ENCODE measurements at places on chromosomes 3 and 15.

DNA sequence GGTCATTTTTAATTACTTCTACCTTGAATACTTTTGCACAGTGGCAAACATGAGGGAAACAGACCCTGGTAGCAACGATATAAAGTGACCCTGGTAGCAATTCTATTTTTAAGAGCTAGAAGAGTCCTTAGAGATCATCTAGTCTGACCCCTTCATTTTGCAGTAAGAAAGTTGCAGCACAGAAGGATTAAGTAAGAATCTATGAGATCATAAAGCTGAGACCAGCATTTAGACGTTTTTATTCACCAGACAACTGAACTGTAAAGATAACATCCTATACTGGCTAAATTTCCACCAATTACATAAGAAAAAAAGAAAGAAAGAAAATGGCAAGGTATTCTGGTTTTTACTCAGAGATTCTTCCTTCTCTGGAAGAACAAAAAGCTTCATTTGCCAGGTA lies 49.9 kb downstream of the LRRFIP2 start:
- DNase-seq = no peak

DNA sequence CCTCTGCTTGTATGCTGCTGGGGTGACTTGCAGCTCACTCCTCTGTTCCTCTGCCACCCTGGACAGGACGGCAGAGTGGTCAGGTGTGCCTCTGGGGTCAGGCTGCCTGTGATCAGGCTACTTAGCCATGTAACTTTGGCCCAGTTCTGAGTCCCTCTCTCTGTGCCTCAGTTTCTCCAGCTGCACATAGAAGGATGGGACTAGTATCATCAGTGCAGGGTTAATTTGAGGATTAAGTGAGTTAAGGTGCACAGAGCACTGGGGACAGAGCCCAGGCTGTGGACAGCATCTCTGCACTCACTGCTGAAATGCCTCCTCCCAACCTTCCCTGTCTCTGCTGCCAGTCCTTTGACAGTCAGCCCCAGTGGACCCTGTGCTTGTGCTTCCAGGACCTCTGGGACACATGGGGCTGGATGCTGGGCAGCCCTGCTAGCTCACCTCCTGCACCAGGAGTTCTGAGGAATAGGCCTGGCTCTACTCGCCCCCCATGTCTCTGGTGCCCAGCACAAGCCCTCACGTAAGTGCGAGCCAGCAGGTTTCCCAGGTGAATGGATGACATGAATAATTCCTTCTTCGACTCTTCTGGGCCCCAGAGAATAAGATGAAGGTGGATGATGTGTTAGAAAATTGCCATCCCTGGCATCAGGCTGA lies 19.3 kb upstream of the PRR23E start:
- no peak for DNase-seq

DNA sequence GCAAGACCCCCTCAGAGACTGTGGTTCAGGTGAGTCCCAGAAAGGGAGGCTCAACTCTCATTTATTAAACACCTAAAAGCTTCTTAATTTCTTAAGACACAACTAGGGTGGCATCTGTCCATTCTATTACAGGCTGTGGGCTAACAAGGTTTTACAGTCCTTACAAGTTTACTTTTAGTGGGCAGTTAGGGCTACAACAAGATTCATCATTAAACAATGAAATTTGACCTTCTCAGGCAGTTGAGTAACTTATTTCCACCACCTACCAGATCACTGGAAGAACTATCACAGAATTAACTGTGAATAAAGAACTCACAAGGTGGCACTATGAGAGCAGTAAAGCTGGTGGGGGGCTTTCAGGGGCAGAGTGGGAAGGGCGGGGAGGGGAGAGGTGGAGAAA lies 132.6 kb downstream of the PLD1 start:
- DNase-seq = no peak

- DNase-seq = no peak
Observed at GRCh38 chr3:171774521-171774920, 35.8 kb downstream of the PLD1 start.

DNA sequence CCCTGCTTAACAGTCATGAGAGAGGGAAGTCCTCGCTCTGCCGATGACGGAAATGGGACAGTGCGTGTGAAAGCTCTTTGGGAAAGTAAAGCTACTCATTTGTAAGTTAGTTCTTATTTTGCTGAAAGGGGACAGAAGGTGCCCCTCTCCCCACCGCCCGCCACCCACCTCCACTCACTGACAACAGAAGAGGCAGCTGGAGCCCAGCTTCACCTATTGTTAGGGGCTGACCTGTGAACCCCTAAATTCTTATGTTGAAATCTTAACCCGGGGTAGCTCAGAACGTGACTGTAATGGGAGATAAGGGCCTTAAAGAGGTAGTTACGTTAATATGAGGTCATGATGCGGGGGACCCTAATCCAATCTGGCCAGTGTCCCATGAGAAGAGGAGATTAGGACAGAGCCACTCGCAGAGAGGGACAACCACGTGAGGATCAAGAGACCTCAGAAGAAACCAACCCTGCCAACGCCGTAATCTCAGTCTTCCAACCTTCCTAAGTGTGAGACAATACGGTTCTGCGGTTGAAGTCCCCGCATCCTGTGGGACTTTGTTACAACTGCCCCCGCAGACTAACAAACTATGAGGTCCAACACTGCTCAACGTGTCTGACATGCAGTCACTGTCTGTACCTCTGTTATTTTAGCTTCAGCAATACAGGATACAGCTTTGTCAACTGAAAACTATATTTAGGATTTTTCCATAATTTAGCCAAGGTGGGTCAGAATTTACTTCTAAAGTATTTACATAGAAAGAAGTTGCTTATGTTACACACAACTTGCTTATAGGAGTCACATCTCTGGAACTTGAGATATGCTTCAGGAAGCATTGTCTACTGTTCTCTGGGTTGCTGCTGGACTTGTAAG lies 51.7 kb downstream of the PCSK6 start:
- no peak for DNase-seq

DNA sequence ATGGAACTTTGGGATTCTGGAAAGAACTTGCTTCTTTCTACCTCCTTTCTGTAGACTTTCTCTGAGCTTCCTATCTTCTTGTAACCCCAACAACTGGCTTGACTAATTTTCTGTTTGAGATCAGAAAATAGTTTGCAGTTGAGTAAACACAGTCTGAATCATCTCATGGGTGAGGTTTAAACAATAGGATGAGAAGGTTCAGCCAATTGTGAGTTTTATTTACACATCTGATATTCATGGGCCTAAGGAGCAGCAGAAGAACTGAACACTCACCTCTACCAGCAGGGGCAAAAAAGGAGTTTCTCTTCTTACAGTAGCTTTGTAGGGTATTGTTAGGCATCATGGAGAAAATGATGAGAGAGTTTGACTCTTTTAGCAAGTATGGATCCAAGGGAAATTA lies 54.2 kb downstream of the DTWD1 start:
- no peak for DNase-seq

DNA sequence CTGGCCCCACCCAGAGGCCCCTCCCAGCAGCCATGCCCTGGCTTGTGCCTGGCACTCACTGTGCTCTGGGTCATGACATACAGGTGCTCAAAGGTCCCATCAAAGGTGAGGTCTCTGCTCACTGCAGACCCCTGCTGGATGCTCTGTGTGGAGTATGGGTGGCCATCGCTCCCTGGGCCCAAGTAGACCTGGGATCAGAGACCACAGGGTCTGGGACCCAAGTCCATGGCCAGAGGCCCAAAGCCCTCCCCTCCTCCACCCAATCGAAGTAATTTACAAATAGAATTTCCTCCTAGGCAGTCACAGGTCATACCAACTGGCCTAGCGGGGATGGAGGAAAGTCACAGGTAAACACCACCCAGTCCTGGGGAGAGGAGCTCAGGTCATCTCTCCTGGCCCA lies 7.6 kb downstream of the PLXNB1 start:
- no peak for DNase-seq

GRCh38 chr3:136858381-136858780 lies 3.6 kb upstream of the NCK1 start:
- no peak for DNase-seq

DNA sequence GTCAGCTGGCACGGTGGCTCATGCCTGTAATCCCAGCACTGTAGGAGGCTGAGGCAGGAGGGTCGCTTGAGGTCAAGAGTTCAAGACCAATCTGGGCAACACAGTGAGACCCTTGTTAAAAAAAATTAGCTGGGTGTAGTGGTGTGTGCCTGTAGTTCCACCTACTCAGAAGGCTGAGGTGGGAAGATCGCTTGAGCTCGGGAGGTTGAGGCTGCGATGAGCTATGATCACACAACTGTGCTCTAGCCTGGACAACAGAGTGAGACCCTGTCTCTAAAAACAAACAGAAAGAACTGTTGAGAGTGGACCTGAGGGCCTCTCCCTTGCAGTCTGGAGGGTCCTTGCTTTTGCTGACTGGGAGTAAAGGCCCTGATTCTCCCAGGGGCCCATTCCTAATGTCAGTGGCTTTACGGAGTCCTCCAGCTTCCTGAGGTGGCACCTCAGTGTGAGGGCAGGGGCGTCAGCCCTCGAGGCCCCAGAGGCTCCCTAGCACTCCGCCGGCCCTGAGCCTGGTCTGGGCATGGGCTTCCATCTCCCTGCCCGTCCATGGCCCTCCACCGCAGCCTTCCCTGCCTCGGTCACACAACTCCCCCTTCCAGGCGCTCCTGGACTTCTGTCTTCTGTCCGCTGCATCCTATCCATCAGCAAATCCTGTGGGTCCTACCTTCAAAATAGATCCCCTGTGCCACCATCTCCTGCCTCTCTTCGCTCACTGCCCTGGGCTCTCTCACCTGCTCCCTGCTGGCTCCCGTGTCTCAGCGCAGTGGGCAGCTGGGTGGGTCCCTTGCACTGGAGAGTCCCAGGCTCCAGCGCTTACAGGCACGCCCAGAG lies 19.0 kb downstream of the FBLN2 start:
- DNase-seq = no peak

DNA sequence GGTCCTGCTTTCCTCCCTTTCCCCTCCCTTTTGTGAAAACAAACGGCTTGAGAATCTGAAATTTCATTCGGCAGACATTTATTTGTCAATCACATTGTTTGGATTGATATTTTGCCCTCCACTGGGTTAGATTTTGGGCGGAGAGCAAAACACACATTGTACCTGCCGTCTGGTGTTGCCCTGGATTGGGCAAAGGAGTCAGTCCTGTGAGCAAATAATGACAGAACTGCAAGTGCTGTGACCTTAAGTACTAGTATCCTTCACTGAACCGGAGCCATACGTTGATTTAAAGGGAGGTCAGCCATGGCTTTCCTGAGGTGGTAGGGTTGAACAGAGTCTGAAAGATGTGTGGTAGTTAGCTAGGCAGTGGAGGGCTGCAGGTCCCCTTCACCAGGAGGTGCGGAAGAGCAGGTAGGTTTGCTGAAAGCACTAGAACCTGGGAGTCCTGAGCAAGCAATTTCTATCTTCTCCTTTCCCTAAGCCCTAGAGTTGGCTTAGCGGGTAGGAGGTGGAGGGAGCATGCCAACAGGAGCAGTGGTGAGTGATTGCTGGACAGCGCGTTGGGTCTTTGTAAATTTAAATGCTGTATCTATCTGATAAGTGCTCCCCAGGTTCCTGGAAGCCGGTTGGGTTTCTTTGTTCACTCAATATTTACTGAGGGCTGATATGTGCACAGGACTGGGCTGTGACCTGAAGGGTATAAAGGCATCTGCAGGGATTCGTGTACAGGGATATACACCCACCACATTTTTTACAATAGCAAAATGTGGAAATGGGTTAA lies 2.0 kb downstream of the PDIA5 start:
- no peak for DNase-seq

DNA sequence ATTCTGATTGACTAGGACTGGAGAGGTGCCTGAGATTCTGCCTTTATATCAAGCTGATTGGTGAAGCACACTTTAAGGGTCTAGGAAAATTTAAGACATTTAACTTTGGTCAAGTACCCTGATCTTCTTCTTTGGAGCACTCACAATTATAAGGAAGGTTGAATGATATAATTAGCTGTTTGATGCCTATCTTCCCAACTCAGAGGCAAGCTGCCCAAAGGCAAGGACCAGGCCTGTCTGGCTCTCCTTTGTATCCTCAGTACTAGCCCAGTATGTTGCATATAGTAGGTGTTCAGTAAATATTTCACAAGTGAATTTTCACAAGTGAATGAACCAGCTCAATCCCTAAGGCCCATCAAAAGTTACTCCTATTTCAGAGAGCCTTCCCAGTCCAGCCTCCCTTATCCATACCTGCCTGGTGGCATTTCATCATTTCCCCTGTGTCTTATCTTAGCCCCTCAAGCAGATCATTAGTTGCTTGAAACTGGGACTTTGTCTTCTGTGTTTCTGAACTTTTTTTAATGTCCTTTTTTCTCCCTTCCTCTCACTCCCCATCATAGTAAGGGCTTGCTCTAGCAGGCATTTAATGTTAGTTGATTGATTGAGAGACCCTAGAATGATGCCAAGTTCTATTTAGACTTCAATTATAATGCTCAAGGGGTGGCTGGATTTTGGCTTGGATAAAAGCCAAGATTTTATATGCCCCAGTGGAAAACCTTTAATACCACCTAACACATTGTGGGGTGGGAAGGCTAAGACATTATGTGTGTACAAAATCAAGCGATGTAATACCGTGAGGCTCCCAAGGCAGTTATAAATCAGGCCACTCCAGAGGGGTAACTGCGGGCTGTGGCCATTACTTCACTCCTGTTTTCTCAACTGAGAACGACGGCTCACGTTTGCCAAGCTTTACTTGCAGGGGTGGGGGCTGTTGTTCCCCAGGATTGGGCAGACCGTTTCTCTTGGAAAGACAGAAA lies 43.2 kb upstream of the BOC start:
- no peak for DNase-seq

DNA sequence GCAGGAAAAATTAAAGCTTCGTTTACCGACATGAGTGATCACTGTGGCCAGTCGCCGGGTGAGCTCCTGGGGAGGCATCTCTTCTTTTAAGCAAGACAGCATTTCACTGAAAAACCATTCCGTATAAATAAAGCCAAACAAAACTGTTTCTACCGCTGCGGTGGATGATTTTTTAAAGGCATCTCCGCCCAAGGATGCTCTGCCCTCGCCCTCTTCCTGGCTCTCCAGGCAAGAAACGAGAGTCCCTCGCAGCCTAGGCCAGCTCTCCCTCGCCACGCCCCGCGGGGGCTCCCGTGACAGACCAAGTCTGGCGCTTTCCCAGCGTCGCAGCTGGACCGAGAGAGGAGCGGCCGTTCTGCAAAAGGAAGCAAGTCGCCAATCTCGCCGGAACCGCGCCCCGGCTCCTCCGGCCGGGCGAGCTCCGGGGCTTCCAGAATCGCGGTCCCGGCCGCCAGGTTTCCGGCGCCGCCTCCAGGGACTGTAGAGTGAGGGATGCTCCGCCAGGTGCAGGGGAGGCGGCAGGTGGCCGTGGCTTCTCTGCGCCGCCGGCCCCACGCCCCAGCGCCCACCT lies 458 bp downstream of the MCF2L2 start:
- peak; percentile 63 for DNase-seq

DNA sequence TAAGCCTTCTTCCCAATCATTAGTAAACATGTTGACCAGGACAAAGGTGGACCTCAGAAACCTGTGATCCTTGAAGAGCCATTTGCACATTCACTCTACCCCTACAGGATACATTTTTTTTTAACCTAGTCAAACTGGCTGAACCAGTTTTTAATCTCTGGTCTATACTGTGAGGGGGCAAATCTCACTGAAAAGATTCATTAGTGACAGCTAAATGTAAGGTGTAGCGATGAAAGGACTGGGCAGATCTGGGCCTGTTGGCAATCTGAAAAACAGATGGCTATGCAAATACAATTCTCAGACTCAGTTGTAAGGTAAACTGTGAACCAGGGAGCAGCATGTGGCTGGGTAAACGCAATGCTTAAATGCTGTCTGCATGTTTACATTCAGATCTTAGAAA lies 75.6 kb upstream of the SNTN start:
- DNase-seq = peak; percentile 54
